ENCODE measurements at places on chromosomes 5 and 9.
A peak's percentile ranks its signal among the peaks of the same experiment; 100 is the strongest.

- no peak for DNase-seq
Observed at GRCh38 chr5:102651466-102651865, 103.6 kb upstream of the PAM start.

DNA sequence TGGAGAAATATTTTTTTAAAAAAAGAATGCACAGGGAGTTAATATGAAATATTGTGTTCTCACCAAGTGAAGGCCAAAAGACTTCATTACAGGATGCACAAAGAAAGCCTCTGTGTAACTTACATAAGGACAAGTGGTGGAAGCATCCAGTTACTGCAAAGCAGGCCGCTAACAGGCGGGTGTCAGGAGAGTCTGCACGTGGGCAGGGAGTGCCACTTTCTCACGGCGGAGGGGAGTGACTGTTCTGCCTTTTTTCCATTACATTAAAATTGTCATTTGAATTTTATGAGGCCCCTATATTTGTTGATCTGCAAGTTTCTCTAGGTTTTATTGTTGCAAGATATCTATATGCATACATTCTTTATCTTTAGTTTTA lies 28.1 kb upstream of the SPATA31E1 start:
- DNase-seq, result peak; percentile 78

DNA sequence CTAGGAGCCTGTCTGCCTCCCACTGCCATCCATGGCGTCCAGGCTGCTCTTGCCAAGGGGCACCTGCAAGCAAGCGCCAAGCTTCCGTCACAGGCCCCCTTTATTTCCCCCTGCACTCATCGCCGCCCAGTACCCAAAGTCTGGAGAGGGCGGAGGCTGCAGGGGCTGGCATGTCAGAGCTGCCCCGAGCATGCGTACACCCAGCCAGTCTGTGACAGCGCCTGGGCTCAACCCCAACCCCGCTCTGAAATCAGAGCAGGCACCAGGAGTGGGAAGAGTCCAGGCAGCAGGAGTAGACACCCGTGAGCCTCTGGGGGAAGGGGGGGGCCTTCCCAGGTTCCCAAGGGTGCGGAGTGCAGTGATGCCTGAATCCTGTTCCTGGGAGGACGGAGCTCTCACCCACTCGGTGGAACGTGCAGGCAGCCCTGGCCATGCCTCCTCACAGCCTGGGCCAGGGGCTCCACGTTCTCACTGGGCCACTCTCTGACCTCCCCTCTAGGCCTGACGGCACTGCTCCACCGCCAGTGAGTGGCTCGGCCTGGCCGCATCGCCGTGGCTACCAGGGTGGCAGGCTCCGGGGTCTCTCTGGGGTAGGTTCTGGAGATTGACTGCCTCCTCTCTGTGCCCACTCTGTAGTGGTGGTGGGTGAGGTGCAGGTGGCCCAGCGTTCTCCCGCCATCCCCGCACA lies 469.0 kb downstream of the CDH9 start:
- DNase-seq, result no peak

DNA sequence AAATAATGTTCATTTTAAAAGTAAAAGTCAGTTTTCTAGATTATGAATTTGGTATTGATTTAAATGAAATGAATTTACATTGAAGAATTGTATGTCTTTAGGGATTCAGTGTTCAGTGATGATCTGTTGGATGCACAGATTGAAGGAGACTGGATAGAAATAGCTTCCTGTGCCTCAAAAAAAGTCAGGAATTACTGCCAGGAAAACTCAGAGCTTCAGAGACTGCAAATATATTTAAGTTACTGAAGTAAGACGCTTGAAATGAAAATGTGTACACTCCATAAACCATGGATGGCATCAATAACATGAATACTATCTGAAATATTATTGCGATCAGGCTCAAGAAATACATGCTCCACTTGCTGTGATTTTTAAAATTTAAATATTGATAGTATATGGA lies 60.3 kb downstream of the ADCY2 start:
- no peak for DNase-seq

DNA sequence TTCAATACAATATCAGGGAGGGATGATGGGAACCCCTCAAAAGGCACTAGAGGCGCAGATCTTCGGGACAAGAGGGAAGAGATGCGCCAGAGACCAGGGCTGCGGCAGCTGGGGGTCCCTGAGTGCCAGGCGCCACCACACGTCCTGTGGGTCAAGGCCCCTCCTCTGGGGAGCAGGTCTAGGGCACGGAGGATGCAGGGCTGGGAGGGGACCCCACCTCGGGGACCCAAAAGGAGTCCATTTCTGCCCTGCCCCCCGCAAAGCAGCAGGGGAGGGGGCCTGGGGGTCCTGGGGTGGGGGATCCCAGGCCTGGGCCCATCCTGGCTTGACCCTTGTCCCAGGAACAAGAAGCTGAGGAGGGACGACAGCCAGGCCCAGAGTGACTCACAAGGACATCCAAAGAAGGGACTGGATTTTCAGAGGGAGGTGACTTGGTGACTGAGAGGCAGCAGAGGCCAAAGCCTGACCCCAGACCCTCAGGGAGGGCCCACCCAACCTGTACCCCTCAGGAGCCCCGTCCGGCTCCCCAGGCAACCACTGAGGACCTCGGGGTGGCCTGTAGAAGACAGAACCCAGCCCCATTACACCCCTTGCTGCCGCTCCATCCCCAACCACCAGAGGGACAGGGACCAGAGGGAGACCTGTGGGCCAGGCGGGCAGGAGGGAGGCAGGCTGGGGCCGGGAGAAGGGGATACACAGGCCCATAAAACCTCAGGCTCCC lies 54.2 kb downstream of the LRSAM1 start:
- no peak for DNase-seq

- DNase-seq, result no peak
Observed at GRCh38 chr9:69071059-69071458, 35.5 kb downstream of the FXN start.

DNA sequence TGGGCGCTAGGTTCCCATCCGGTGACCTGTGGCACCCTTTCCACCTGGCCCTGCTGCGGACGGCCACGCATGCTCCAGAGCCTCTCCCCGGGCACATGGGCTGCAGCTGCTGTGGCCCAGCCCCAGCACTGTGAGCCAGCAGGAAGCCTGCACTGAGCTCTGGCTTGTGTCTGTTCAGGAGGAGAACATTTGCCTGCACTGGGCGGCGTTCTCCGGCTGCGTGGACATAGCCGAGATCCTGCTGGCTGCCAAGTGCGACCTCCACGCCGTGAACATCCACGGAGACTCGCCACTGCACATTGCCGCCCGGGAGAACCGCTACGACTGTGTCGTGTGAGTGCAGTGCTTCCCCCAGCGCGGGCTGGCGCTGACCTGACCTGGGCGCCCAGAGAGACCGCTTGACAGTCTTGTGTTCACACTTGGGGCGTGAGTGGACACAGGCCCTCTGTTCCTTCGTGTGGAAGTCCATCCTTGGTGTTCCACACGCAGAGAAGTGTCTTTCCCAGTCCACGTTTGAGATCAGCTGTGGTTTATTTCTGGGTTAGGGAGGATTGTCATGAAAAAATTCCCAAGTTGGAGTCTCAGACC lies 66.2 kb upstream of the CACNA1B start:
- no peak for DNase-seq

DNA sequence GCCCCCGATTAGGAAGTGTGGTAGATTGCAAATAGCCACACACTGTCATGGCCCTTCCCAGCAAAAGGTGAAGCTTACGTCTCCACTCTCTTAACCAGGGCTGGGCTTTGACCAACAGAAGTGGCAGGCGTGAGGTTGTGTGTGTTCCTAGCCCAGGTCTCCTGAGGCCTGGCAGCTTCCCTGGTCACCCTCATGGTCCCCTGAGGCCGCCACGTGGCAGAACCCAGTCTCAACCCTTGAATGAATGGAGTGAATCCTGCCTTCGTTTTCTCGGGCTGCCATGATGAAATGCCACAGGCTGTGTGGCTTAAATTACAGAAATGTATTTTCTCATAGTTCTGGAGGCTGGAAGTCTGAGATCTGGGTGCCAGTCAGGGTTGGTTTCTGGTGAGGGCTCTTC lies 370.4 kb downstream of the IRX2 start:
- no peak for DNase-seq

- no peak for DNase-seq
Observed at GRCh38 chr9:77809552-77809951, 161.4 kb upstream of the GNA14 start.

GRCh38 chr5:174951151-174951780 lies 226.9 kb downstream of the MSX2 start:
- peak; percentile 29 for DNase-seq

DNA sequence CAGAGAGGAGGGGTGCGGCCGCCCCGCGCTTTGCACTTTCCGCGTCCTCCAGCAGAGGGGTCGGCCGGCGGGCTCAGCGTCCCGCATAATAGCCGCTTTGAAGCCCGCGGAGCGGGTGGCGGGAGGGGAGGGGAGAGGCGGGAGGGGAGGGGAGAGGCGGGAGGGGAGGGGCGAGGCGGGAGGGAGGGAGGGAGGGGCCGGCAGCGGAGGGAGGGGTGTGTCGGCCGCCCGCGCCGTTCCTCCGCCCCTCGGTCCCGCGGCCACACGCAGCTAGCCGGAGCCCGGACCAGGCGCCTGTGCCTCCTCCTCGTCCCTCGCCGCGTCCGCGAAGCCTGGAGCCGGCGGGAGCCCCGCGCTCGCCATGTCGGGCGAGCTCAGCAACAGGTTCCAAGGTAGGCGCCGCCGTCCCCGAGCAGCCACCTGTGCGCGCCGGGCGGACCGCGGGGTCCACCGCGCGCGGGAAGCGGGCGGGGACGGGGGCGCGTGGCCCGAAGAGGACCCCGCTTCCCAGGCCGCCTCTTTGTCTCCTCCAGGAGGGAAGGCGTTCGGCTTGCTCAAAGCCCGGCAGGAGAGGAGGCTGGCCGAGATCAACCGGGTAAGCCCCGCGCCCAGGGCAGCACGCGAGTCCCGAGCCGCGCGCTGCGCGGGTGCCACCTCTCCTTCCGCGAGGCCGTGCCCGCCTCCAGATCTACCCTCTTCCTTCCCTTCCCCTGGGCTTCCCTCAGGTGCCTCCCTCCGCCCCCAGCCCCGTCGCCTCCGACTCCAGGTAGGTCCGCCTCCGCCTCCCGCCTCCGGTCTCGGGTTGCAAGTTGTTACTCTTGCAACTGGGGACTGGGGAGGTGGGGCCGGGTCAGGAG lies at the start of gene AIF1L:
Gene AIF1L (plus strand): TSS at position 263 of the 857 bp plus-strand sequence. CDS start 99 bp downstream, at position 362.
- DNase-seq, result no peak

DNA sequence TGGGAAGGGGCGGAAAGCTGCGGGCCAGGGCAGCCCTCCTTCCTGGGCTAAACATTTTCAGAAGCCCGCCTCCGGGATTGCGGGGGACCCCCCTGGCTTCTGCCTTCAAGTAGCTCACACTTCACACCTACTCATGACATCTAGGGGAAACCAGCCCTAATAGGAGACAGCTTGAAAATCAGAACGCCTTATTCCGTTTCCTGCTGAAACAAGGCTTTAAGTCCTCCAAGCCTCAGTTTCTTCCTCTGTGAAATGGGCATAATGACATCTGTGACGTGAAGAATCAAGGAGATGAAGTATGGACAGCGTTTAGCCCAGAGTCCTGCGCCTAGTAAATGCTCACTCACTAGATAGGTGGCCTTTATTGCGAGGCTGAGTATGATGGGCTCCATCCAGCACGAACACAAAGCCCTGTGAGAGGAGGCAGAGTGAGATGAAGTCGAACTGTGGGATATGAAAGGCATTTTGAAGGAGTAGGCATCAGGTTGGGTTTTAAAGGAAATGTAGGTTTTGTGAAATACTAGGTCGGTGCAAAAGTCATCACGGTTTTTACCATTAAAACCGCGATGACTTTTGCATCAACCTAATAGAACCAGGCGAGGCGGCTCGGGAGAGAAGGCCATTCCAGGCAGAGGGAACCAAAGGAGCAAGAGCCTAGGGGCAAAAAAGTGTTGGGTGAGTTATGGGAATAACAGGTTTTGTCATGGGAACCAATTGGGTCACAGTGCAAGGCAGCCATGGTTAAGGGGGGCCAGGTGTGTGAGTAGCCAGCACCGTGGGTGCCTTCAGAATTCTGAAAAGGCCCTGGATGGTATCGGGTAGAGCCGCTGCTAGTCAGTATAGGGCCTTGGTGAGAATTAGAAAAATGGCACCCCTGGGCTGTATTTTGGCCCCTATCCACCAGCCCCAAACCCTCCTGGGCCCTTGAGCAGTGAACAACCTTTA lies 1.0 kb upstream of the TSC1 start:
- DNase-seq, result no peak

- DNase-seq, result no peak
Observed at GRCh38 chr9:124470306-124470705, 20.1 kb downstream of the ADGRD2 start.

DNA sequence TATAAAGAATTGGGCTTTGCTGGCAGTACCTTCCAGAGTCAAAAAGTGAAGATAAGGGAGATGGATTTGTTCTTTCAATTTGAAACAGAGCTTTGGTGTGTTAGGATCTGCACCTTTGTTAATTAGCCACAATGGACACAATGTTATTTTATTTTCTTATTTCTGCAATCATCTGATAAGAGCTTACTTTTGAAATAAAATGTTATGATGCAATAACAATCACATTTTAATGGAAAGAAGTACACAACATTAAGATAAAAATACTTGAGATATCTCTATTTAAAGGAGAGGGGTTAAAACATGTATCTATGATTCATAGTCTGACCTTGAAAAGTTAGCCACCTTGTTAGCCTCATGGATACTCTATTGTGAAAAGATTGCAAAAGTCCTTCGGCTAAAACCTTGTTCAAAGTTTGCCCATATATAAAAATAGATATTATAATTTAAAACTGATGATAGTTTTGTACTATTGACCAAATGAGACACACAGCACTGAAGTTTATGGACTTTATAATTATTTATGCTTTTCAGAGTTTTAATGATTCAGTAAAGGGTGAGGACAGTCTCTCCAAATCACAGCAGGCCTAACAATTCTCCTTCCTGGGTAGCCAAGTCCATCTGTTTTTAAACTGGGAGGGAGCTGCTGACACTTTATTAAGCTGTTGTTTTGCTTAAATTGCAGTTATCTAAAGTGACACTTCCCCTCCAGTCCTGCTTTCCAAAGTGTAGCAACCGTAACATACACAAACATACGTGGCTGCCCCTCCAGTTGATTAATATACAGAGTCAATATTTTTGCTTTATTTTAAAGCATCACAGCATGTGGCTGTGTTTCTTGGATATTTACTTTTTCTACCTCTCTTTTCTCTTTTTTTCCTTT lies 47.6 kb upstream of the DAP start:
- no peak for DNase-seq

- DNase-seq, result no peak
Observed at GRCh38 chr5:145975361-145976066, 39.1 kb downstream of the SH3RF2 start.

- no peak for DNase-seq
Observed at GRCh38 chr9:89680547-89681467, 76.0 kb downstream of the GADD45G start.

- DNase-seq, result no peak
Observed at GRCh38 chr9:113793558-113793957, 82.6 kb upstream of the ZNF618 start.
